ENCODE measurements at places on chromosomes 7 and 10.
A peak's percentile ranks its signal among the peaks of the same experiment; 100 is the strongest.

GRCh38 chr7:20798081-20798693 is 11.5 kb upstream of the SP8 start:
- DNase-seq = no peak

- DNase-seq = no peak
Observed at GRCh38 chr7:37768611-37769010, 79.8 kb upstream of the NME8 start.

DNA sequence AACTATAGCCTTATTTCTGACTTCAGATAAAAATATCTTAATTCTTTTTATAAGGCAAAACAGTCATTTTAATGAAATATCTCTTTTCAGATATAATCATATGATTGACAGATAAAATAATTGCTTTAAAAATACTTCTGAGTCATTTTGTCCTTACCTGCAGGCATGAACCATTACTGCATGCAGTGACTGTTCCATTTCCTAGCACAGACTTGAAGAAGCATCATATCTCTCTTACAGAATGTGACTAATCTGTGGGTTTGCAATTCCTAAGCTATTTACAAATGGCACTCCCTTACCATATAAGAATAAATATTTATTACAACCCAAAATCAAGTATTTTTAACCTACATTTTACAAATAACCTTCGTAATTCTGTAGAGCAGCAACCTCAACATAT is 120.7 kb downstream of the SRPK2 start:
- peak; percentile 52 for DNase-seq

- DNase-seq = peak; percentile 70
Observed at GRCh38 chr10:3749600-3749999, 35.4 kb downstream of the KLF6 start.

- DNase-seq = no peak
Observed at GRCh38 chr10:14391342-14391741, 60.6 kb upstream of the FRMD4A start.

GRCh38 chr7:41508755-41509154 is 194.1 kb downstream of the INHBA start:
- DNase-seq = no peak

DNA sequence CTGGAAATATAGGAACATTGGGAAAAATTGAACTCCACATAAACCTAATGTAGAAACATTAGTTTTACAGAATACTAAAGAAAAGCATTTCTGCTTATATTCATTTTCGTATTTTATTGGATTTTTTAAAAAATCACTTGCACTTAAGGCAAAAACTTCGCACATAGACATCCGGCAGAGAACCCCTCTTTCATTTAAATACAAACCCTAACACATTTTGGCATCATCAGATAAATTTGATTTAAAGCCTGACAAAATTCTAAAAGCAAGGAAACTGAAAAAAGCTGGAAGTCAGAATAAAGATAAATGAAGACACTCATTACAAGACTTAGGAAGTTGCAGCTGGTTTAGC is 396 bp upstream of the EXOC4 start:
- no peak for DNase-seq

GRCh38 chr10:5538892-5539651 is 14.3 kb downstream of the CALML3 start:
- no peak for DNase-seq

DNA sequence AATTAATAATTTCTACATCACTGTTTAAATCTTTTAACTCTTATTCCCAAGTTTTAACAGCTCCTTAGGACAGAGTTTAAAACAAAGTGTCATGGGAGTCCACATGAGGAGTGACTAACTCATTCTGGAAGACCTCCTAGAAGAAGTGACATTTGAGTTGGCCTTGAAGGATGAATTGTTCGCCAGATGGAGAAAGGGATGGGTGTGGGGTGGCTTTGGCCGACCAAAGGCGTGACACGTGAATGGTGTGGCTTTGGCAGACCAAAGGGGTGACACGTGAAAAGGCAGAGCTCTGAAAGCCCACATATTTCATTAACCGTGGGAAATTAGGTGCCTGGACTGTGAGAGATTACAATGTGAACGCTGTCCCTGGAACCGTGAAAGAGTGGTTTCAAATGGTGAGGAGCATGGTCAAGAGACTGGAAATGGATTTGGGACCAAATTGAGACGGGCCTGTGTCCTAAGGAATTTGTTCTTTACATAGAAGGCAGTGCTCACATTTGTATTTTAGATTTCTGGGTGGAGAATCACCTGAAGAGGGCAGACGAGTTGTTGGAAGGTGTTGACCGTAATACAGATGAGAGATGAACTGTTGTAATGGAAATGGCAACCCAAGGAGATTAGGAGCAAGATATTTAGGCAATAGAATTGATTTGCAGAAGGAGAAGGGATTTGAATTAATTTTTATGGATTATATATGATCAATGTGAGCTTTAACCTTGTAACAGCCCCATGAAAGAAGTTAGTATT is 228.1 kb downstream of the BICC1 start:
- no peak for DNase-seq

DNA sequence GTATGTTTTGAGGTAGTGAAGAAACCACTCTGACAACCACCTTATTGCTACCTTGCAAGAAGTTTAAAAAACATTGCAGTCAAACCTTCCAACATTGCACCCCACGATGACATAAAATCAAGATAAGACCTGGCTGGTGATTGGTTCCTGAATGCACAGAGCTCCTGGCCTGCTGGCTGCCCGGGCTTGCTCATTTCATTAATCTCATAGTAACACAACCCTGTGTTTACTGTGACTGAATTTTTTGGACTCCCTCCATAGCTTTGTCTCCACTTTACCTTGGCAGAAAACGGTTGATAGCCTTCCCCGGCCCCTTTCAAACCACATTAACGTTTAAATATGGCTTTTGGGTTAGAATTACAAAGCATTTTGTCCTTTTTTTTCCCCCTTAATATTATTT is 27.5 kb downstream of the VWA2 start:
- DNase-seq = no peak

DNA sequence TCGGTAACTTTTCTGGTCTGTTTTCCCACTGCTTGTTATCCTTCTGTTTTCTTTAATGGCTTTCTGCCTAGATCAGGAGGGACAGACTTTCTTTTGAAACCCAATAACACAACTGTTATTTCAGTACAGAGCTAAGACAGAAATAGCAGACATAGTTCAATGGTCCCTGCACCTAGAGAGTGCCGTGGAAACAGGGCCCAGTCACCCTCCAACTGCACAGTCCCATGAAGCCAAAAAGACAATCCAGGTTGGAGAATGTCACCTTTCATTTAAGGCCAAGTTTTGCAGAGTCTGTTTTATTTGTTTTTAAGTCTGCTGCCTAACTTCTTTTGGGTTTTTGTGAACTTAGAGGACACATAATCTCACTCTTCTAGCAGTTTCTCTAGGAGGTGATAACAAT is 2.5 kb downstream of the AIMP2 start:
- DNase-seq = no peak

DNA sequence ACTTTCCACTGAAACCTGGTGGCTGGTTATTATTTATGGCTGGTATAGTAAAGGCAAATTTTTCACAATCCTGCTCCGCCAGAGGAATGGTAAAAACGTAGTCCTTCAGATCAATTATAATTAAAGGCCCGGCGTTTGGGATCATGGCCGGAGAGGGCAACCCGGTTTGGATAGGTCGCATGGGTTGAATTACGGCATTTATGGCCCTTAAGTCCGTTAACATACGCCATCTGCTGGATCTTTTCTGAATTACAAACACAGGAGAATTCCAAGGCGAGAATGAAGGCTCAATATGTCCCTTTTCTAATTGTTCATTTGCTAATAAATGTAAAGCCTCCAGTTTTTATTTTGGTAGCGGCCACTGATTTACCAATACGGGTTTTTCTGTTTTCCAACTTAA is 11.3 kb upstream of the TAS2R3 start:
- no peak for DNase-seq

DNA sequence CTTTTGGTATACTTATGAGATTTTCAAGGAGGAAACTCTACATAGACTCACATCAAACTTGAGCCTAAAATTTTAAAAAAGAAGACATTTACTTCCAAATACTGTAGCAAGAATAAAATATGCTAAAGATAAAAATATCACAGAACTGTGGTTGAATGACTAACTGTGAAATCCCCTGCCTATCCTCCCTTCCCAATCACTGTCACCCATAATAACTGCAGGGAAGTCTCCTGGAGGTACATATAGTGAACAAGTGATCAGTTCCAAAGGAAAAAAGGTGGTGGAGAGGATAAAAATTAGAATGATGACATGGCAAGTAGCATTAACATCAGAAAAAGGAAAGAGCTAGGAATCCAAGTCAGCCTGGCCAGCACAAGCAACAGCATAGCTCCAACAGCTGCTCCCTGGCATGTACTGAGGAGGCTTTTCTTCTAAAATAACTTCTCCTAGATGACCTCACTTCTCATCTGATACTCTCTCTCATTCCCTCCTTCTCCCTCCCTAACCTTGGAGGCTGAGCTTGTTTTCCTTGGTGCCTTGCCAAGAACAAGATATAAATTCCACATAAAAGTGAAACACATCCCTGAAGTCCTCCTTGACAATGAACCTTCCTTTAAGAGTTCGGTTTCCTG is 124.0 kb downstream of the IQUB start:
- peak; percentile 14 for DNase-seq

DNA sequence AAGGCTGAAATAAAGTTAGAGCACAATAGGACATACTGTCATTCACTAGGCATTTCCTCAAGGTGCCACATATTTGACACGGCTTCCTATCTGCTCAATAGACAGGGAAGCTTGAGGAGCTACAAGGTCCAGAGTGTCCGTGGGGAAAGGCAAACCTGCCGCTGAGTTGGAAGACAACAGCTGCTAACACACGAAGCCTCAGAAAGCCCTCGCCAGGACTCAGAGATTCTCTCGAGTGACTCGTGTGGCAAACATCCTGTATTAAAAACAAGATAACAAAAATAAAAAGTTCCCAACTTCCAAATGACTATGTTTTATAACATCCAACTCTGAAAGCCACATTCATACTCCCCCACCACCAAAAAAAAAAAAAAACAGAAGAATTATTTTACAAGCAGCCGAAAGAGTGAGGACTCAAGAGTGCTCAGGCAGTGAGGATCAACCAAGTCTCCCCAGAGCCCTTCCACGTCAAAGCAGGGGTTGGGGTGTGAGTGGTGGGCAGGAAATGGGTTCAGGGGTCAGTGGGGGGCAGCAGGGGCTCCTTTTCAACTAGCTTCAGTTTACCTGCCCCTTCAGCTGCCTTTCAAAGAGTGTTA is 67.6 kb downstream of the STK17A start:
- DNase-seq = peak; percentile 89

DNA sequence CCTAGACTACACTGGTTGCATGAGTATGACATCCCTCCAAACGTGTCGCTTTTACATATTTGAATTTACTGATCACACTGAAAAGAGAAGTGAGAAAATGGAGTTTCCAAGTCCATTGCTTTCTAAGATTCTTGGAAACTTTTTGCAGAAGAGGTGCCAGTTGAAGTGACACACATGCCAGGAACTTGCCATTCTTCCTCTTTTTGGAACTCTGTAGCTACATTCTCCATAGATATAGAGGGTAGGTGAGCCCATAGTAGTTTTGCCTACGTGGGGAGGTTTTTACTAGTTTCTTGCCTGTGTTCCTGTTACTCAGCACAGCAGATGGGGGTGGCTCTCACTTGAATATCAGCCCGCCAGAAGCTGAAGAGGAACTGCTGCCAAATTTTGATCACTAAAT is 286.6 kb upstream of the NRP1 start:
- DNase-seq = no peak

DNA sequence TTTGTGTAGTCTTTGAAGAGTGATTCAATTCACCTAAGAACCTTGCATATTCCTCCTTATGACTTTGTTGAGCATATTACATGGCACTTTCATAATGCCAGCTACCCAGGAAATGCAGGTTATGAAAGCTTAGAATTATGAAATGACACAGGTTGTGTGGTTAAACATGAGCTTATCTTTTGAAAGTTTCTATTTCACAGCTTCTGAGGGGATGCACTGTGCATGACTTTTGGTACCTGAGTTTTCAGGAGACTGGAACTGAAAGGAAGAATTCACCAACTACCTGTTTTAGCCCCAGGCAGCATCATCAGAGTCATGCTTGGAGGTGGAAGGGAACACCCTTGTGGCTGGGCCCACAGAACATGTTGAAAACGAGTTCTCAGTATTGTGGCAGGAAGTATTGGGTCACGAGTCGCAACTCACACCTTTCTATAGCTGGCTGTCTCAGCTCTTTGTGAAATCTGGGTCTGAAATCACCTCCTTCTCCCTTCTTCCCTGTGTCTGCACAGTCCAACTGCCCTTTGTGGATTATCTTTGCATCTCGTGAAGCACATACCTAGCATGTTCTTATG is 228.2 kb downstream of the PTEN start:
- no peak for DNase-seq

- DNase-seq = no peak
Observed at GRCh38 chr10:3478153-3478552, 305.6 kb upstream of the PITRM1 start.

DNA sequence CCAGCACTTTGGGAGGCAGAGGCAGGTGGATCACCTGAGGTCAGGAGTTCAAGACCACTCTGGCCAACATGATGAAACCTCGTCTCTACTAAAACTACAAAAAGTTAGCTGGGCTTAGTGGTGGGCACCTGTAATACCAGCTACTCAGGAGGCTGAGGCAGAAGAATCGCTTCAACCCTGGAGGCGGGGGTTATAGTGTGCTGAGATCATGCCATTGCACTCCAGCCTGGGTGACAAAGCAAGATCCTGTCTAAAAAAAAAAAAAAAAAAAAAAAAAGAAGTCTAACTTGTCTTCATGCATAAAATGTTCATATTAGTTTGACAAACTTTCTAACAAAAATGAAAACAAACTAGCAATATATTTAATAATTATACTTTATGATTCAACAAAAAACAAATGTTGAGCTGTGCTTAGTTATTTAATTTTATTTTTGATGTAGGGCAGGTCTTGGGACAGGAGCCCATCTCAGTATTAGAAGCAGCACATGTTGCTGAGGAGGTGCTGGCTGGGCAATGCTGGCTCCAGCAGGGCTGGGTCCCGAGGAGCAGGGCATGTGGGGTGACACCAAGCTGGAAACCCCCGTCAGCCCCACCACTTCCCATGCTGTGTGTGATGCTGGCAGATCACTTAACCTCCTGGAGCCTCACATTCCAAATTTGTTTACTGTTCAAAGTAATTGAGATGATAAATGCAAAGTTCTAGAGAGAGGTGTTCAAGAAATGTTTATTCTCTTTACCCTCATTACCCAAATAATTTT is 335.3 kb upstream of the KLF6 start:
- DNase-seq = no peak

GRCh38 chr10:104449391-104449790 is 95.8 kb downstream of the CFAP58 start:
- peak; percentile 80 for DNase-seq

DNA sequence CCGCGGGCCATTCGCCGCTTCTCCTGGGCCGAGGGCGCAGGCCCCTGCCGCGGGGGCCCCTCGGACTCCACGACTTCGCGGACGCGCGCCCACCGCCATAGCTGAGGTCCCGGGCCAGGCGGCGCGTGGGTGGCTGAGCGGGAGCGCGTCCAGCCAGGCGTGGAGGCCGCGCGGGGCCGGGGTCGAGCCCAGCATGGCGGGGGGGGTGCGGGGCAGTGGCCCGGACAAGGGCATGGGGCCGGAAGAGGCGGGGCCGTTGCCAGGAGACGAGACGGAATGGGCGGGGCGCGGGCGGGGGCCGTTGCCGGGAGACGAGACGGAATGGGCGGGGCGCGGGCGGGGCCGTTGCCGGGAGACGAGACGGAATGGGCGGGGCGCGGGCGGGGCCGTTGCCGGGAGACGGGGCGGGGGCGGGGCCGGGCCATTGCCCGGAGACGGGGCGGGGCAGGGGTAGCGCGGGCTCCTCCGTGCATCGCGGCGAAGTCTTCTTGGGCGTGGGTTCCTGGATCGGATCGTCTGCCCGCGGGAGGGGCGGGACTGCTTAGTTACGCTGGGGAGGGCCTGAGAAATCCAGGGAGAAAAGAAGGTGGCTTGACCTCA is 14.8 kb downstream of the ADAM8 start:
- peak; percentile 79 for DNase-seq

Data from fibroblast of skin of scalp (primary cell).